ENCODE measurements at places on chromosomes 2 and 18.

GRCh38 chr2:143182649-143183048, 53.4 kb downstream of the ARHGAP15 start:
- no peak for DNase-seq

DNA sequence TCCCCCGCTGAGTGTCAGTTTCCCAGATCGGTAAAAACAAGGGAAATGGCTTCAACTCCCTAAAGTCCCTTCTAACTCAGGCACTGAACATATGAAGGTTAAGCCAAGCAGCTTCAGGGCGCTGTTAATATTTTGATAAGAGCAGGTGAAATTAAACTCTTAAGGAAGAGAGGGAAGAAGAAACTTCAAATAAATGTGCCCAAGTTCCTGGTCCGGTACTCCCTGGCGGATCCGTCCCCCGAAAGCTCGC, 564 bp downstream of the TRABD2A start:
- DNase-seq = no peak

DNA sequence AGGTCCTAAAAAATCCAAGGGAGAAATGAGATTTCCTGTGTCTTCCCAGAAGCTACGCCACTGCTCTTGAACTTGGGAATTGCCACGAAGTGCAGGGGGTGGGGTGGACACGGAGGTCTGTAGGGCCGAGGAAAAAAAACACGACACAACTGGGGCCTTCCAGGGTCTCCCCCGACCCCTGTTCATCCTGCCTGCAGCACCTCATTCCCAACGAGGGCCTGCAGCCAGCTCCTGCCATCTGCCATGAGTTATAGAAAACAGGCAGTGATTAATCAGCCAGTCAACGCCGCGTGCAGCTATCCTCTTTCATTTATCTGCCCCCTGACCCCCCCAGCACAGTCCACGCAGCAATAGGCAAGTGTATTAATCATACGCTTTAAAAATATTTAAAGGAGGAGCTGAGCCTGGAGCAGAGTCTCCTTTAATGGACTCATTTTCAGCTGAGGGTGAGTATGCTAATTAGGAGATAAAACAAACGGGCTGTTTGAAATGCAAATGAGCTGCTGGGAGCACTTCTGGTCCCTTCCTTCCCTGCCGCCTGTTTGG, 209.9 kb downstream of the TFCP2L1 start:
- no peak for DNase-seq

DNA sequence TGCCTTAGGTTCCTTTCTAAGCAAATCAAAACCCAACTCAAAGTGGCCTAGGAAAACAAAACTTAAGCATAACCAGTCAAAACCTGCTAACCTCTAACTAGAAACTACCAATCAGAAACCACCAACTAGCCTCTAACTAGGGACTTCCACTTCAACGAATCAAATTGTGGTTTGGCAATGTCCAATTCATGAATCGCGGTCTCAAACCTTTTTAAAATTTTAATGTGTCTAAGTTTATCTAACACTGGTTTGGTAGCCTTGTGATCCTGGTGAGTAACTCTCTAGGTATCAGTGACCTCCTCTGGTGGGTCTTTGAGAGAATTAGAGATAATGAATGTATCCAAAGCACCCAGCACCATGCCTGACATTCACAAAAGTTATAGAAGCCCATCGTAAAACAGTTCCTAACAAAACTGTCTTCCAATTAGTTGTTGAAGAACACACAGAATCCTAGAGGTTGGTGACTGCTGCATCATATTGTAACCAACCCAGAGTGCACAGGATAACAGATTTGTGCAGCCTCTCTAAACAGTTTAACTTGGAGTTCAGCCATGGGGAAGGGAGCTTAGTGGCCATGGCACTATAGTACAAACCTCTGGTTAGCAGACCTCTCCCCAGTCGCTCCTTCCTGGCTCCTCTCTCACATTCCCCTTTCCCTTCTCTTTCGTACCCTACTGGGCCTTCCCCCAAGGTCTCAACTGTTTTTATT, 45.2 kb upstream of the B3GNT2 start:
- no peak for DNase-seq

DNA sequence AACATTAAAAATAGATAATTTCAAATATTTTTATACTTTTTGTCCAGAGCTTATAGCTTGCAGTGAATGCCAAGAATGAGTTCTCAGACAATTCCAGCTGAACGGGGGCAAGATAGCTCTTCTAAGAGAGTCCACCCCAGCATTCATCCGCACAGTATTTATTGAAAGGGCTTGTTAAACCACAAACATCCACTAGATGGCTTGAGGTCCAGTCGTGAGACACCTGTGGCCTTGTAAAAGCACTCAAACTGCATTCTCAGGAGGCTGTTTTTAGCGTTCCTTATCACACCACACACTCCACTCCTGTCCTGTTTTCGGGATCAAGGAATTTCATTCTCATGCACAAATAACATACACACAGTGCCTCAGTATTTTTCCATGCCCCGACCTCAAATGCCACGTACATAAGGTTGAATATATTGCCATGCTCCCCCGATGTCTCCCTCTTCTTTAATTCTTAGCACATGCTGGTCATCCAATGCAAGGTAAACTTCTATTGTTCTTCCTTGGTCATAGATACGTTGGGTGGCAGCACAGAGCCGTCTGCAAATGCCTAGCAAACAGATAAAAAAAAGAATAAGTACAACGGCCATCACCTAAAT, 47.4 kb downstream of the DNAJC10 start:
- no peak for DNase-seq

Data from CD4-positive, alpha-beta T cell treated with Interleukin-6 for 4 hours (primary cell).